ENCODE measurements at places on chromosomes 3 and 15.
A peak's percentile ranks its signal among the peaks of the same experiment; 100 is the strongest.

DNA sequence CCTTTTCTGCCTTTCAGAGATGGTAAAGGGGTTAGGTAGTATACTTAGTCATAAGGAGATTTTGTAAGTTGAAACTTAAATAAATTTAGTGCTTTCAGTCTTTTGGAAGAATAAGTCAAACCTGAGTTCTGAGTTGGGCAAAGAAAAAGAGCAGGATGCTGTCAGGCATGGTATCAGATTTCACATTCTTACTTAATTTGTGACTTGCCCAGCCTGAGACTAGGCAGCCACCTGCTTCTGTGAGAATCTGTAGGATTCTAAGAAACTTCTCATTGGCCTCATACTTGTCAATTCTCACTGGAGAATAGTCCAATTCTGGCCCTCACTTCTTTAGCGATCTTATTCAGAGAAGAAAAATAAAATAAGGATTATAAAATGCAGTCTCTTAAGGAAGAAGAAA, 577.5 kb downstream of the DIPK2A start:
- H3K36me3 ChIP-seq = no peaks in the 10 kb centered on the region
- H3K27ac ChIP-seq = no peak overlapping the region
- no peak for DNase-seq
- peak overlapping the region; percentile 31 for H3K4me3 ChIP-seq

DNA sequence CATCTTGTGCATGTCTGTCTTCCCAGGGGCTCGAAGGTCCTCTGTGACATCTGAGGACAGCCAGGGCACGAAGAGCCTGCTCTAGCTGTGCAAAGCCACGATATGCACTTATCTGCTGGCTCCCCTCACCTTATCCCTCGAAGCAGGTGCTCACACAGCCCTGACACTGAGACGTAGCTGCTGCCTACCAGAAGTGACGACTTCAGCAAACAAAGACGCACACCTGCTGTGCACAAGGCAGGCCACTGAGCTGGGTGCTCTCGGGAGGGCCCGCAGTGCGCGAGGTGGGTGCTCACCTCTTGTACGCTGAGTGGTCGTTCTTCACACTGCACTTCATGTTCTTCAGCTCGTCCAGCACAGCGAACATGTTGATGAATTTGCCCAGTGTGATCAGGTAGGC, 37.3 kb downstream of the CYFIP1 start:
- H3K4me3 ChIP-seq = no peak overlapping the region
- no peaks in the 10 kb centered on the region for H3K4me1 ChIP-seq
- H3K27ac ChIP-seq = no peak overlapping the region
- H3K36me3 ChIP-seq = peaks cover 16% of the 10 kb centered on the region
- no peak for DNase-seq

DNA sequence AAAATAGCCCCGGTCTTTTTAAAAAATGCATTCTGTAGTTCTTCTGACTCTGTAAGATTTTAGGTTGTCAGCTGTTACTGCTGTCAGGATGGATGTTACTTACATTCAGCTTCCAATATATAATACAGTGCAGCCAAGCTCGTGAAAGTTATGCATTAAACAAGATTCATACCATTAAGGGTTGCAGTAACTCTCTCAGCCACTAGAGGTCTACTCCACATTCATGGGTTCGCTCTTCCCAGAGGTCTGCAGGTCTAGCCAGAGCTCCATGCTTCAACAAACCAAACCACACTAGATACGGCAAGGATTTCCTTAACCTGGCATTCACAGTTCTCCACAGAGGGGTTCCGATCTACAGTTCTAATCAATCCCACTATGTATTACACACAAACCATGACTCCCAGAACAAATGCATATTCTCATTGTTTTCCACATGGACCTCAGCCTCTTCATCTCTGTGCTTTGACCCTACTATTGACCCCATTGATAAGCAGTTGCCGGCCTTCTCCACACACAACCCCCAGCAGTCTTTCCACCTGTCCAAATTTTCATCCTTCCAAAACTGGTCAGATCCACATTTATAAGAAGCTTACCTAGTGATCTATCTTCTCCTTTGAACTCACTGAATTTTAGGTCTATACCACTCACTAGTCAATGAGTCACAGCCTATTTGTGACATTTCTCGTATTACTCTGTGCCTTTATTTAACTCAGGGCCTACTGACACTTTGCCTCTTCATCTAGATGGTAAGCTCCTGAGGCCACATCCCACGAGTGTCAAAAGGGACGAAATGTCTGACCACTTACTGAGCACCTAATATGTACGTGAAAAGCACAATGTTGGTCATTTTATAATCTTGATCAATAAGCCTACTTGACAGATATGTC, 33.7 kb downstream of the RORA start:
- H3K4me3 ChIP-seq = no peak overlapping the region
- no peaks in the 10 kb centered on the region for H3K36me3 ChIP-seq
- no peak for DNase-seq

DNA sequence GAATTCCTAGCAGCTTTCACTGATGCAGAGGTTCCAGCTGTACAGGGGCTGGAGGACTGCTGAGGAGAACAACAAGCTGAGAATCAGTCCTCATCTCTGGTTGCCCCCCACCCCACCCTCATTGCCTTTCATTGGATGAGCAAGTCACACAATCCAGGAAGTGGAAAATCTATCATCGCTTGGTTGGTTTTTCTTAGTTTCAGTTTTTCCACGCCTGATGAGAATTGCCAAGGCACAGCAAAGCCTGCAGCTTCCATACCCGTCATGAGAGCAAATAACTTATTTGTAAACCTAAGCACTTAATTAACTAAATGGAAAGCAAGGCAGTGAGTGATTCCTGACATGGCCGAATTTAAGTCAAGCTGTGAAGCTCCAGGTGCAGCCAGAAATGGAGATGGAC, 21.4 kb upstream of the LIPC start:
- H3K4me3 ChIP-seq = no peak overlapping the region
- H3K27ac ChIP-seq = no peak overlapping the region
- H3K36me3 ChIP-seq = no peaks in the 10 kb centered on the region
- H3K27me3 ChIP-seq = no peaks in the 10 kb centered on the region
- no peak for DNase-seq
- no peaks in the 10 kb centered on the region for H3K4me1 ChIP-seq

GRCh38 chr15:101455291-101456025, 34.0 kb downstream of the PCSK6 start:
- no peaks in the 10 kb centered on the region for H3K4me1 ChIP-seq
- no peak overlapping the region for H3K4me3 ChIP-seq
- H3K27ac ChIP-seq = no peak overlapping the region
- no peaks in the 10 kb centered on the region for H3K27me3 ChIP-seq

DNA sequence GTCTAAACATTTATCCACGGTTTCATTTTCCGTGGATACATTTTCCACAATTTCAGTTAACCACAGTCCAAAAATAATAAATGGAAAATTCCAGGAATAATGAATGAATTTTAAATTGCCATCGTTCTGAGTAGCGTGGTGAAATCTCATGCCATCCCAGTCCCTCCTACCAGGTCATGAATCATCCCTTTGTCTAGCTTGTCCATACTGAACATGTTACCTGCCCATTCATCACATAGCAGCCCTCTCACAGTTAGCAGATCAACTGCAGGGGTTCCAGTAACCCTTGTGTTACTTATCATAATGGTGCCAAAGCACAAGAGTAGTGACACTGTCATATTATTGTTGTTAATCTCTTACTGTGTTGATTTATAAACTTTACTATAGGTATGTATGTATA, 124.5 kb downstream of the GSK3B start:
- no peak overlapping the region for H3K27ac ChIP-seq
- no peaks in the 10 kb centered on the region for H3K4me1 ChIP-seq
- no peak for DNase-seq
- H3K27me3 ChIP-seq = no peaks in the 10 kb centered on the region
- no peaks in the 10 kb centered on the region for H3K36me3 ChIP-seq

Data from H9 (cell line).